ENCODE measurements at places on chromosomes 12 and 14.
A peak's percentile ranks its signal among the peaks of the same experiment; 100 is the strongest.

- no peak for DNase-seq
Observed at GRCh38 chr12:62335796-62336195, 75.6 kb downstream of the USP15 start.

- DNase-seq, result peak; percentile 93
Observed at GRCh38 chr14:69997849-69998248, 118.6 kb downstream of the SMOC1 start.

DNA sequence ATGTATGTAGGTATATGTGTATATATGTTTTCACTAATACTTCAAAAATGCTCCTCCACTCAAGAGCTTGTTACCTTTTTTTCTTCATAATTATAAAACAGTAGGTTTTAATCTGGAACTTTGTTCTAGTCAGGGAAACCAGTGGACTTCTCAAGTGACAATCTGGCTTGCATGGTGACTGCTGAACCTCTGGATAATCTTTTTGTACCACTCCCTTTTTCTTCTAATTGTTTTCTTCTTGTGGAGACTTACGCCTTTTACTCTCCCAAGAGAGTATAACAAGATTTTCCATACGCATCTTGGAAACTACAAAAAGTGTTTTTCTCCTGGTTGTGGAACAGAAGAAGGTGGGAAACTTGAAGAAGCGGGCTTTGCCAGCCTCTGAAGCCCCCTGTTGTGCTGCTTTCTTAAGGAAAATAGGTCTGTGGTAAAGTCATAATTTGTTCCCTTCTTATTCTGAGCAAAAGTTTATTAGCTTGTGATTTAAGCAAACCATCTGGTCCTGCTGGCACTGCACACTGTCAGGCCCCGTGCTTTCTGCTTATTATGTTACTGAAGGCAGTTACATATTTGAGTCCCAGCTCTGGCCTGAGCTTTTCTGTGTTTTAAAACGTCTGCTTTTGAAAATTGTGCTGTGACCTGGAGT lies 291.8 kb downstream of the ERC1 start:
- DNase-seq, result peak; percentile 5

GRCh38 chr12:122067966-122068365 lies 10.6 kb upstream of the MLXIP start:
- DNase-seq, result peak; percentile 85

GRCh38 chr12:120740871-120741270 lies 15.2 kb downstream of the ACADS start:
- no peak for DNase-seq

DNA sequence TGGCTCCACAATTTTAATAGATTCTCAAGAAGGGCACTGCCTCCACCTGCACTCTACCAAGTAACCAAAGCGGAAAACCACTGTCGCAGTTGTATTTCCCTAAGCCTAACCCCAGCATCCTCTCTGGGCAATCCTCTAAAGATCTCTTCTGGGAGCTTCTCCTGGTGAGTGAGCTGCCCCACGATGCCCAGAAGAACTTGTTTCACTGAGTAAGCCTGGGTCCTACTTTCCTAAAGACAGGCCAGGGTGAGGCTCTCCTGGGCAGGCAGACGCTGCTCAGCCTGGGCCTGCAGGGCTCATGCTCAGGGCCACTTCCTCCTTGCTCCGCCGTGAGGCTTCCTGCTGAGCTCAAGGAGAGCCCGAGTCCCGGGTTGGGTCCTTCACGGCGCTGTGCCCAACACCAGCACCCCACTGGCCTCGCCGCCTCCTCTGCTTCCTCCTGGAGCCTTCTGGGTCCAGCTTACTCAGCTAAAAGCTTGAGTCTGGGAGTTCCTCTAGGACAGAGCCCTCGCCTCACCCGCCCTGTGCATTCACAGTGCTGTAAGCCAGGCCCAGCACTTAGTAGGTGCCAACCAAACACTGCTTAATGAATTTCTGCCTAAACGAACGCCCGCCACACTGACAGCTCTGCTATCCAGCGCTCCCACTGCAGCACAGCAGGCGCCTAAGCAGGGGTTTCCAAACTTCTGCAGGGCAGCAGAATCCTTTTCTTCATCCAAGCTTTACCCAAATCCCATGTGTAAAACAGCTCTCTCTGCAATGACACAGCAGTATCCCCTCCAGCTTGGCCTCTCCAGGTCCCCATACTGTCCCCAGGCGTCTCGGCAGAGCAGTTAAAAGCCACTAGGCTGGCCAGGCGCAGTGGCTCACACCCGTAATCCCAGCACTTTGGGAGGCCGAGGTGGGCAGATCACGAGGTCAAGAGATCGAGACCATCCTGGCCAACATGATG lies 5.7 kb downstream of the RAB35 start:
- DNase-seq, result no peak

- DNase-seq, result no peak
Observed at GRCh38 chr12:132433641-132434395, 56.1 kb upstream of the FBRSL1 start.

GRCh38 chr12:57146092-57146491 lies 1.3 kb downstream of the LRP1-AS start:
- no peak for DNase-seq

GRCh38 chr12:2999265-2999841 lies 40.2 kb downstream of the TEAD4 start:
- no peak for DNase-seq

- peak; percentile 97 for DNase-seq
Observed at GRCh38 chr12:65867394-65867793, 43.1 kb downstream of the HMGA2 start.

- no peak for DNase-seq
Observed at GRCh38 chr12:114439261-114439683, 33.3 kb upstream of the TBX5 start.

GRCh38 chr14:50000380-50001150 lies 107.7 kb downstream of the ARF6 start:
- peak; percentile 85 for DNase-seq

DNA sequence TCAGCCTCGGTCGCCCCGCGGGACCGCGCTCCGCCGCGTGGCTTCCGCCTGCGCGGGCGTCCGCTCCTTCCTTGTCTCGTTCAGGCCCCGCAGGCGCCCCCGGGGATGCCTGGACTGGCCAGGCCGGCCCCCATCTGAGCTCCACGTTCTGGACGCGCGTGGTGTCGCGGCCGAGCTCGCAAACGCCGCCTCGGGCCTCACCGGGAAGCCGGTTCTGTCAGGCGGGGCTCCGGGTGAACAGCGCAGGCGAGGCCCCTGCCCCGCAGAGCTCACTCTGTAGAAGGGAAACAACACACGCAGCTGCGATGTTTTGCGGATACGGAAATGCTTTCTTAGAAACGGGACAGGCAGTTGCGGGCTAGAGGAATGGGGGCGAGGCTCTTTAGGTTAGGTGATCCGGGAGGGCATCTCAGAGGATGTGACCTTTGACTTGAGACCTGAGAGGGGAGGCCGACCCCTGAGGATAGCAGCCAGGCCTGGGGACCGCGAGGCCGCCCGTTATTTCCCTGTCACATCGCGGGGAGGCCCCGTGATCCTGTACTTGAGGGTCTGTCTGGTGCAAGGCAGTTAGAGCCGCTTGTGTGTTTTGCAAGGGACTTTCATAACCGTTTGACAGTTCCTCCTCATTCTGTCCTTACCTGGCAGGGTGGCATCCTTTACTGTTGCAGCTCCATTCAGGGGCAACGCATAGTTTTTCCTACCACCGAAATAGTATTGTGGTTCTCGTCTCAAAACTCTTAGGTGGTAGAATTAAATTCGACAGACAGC lies 584 bp downstream of the VRK1 start:
- peak; percentile 47 for DNase-seq

GRCh38 chr14:70289138-70289537 lies 70.3 kb downstream of the COX16 start:
- no peak for DNase-seq

DNA sequence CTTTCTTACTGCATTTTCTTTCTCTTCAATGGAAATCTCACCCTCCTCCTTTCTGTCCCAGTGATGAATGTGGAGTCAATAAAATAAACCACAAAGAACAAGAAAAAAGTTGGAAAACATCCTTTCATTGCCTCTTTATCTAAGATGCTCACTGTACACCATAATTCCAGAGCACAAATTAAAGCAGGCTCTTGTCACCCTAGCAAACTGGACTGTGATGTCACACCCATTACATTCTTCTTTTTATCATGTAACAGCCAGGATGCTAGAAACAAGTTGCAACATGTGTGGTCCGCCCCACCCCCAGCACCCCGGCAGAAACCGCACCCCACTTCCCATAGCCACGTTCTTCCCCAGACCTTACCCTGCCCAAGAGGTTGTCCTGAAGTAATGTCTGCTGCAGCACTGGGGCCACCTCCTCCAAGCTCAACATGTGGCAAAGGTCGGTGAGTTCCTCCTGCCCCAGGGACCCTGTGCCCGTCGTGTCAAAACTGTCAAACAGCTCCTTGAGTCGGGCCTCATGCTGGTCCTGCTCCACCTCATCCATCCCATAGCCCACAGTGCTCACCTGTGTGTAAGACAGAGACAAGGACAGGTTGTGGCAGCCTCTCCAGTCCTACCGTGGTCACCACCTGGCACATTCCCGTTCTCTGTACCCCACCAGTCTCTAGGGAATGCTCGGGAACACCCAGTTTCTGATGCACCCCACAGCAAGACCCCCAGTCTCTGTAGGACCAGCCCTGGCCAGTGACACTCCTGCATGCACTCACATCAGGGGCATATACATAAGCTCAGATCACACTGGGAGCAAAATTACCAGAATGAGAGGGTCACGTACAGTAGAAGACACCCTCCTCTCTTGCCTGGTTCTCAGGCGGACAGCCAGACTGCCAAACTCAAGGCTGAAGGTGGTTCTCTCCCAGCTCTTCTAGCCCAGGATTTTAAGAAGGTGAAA lies 9.2 kb downstream of the NIN start:
- no peak for DNase-seq

All from iris pigment epithelial cell (primary cell).